SK-MEL-5 (cell line): ENCODE measurements at places on chromosomes 7 and 10.

DNA sequence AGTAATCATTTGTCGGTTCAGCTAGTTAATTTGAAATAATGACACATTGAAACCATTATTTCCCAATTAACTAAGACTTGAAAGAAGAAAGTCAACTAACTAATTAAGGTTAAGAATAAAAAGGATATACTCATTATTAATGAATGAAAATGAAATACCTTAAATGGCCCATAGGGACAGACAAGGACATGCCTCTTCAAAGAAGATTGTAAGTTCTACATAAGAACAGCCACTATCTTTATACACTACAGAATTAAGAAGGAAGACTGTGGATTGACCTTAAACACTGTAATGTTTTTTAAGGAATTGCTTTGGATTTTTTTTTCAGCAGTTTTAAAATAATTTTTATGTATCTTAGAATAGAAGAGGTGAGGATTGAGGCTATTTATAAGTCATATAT, 60.7 kb downstream of the CSTF2T start:
- DNase-seq, result no peak

DNA sequence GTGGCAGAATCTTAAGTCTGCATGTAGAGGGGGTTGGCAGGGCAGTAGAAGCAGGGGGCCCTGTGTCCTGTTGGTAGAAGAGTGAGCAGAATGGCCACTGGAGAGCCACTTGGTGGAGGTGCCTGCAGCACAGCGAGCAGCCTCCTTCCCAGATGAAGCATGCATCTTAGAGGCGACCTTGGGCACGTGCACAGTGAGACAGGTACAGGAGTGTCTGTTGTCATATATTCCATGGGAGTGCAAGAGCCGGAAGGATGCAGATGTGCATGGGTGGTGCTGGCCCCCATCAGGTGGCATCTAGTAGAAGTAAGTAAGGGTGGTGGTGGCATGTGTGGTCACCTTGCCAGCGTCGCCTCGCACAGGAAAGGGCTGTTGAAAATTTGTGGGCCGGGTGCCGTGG, 53.9 kb downstream of the CUX1 start:
- DNase-seq, result no peak

- DNase-seq, result no peak
Measured at GRCh38 chr7:120951309-120951699, 727 bp downstream of the ING3 start.

DNA sequence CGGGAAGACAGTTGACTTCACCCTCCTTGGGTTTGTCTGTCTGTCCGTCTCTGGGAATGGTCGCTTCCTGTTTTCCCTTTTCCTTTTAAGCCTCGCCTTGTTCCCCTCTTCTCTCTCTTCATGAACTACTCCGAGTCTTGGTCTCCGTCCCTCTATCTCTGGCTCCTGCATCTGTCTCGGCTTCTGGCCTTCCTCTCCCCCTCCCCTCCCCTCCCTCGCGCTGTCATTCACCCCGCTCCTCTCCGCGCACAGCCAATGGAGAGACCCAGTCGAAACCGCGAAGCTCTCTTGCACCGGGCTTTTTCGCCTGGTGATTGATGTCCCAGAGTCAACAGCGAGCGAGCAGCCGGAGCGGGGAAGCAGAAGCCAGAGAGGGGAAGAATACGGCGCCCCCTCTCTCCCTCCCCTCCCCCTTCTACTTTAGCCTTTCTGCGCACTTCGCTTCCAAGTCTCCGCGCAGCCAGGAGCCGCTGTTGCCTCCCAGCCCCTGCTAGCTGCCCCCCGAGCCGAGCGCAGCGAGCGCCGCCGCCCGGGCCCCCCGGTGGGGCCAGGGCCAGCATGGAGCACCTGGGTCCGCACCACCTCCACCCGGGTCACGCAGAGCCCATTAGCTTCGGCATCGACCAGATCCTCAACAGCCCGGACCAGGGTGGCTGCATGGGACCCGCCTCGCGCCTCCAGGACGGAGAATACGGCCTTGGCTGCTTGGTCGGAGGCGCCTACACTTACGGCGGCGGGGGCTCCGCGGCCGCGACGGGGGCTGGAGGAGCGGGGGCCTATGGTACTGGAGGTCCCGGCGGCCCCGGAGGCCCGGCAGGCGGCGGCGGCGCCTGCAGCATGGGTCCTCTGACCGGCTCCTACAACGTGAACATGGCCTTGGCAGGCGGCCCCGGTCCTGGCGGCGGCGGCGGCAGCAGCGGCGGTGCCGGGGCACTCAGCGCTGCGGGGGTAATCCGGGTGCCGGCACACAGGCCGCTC, at the start of gene TLX1:
Gene TLX1, plus strand, starts transcription at position 317 of the 978 bp plus-strand sequence. Its CDS starts 242 bp downstream, at position 559.
- DNase-seq, result no peak

GRCh38 chr7:111803015-111803758, 240.9 kb upstream of the IMMP2L start:
- DNase-seq, result no peak

GRCh38 chr7:18570890-18571478, 75.4 kb downstream of the HDAC9 start:
- DNase-seq, result peak; percentile 83

DNA sequence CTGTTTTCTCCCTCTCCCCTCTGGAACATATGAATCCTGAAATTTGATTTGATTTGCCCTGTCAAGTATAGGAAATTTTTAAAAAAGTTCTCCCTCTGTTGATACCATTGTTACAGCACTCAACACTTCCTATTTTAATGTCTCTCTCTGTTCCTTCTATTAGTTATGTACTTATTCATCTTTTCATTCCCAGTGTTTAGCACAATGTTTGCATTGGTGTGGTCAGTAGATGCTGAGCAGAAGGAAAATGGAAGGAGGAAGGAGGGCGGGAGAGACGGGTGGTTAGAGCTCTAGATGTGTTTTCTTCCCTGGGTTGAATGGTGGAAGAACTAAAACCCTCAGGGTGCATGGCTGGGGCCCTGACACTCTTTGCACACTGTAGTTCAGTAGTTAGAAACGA, 79.5 kb downstream of the WNT2 start:
- no peak for DNase-seq

GRCh38 chr10:124087672-124088634, 5.4 kb downstream of the CHST15 start:
- DNase-seq, result no peak

GRCh38 chr7:155531681-155532080, 14.7 kb downstream of the CNPY1 start:
- no peak for DNase-seq

DNA sequence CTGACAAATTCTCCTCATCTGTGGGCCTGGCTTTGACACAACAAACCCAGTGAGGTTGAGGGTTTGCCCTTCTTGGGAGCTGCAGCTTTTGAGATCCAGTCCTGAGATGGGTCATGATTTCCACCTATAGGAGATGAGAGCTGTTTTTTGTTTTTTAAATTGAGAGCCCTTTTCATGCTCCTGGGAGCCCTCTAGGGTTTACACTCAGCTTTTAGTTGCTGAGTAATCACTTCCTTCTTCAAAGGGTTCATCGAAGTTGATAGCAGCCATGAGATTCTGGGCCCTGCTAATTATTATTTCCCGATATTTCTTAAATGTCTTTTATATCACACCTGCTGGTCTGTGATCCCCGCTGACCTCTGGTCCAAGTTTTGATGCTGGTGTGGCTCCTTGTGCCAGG, 47.3 kb upstream of the VIPR2 start:
- no peak for DNase-seq

- no peak for DNase-seq
Measured at GRCh38 chr10:22369434-22370072, 24.3 kb downstream of the SPAG6 start.

- peak; percentile 37 for DNase-seq
Measured at GRCh38 chr10:119542988-119543813, 682 bp upstream of the RGS10 start.
